Kasumi-1 (cell line): ENCODE measurements at places on chromosomes 1 and 21.

DNA sequence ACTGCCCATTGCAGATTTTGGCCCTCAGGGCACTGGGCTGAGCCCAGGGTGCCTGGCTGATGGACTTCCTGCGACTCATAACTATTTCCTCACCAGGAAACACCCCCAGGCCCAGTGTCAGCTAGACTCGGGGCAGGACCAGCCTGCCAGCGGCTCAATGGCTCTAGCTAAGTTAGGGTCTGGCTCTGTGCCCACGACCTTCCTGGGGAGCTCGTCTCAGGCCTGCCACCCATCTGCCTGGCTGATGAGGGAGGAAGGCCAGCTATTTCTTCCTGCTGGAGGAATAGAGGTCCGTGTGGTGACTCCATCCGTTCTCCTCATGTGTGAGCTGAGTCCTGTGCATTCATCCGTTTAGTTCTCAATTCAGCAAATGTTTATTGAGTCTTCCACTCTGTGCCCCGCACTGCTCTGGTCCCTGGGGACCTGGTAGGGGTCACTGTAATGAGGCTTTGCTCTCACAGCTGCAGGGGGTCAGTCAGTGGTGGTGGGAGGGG is 44.5 kb downstream of the KIRREL1 start:
- no peak for DNase-seq

GRCh38 chr21:21968810-21969209 is 970.6 kb downstream of the NCAM2 start:
- no peak for DNase-seq

DNA sequence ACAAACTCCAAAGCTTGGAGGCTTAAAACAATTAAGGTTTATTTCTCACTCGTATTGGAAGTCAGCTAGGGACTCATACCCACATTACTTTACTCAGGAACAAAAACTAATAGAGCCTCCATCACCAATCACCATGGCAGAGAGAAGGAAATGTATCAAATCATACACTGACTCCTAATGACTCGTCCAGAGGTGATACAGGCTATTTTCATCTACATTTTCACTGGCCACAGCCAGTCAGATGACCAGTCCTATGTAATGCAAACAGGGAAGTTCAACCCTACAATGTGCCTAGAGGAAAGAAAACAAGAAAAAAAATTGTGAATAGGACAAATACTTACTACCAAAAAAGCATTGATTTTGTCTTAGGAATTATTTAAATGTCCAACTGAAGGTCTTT is 110.3 kb downstream of the SEC16B start:
- no peak for DNase-seq

DNA sequence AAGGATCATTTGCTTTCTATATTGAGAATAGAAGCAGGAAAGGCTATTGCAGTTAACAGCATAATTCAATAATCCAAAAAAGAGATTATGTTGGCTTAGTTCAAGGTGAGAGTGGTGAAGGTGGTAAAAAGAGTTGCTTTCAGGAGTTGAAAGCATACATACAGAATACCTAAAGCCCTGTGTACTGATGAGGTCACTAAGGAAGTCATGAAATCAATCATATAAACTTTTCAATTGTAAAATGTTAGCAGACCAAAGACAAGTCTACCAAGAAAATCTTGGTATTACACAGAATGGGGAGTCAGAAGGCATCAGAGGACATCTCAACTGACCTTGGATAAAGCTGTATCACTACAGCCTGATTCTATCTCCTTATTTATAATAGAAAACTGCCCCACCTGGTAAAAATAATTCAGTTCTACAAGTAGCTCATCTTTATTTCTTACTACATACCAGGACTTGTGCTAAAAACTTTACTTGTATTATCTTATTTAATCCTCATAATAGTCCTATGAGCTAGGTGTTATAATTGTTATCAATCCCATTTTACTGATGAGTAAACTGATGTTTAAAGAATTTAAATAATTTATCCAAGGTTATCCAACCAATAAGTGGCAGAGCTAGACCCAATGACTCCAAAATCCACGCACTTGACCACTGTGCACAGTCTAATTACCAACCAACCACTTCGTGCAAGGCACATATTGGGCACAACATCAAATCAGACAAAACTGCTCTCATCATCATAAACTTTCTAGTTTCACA is 40.9 kb downstream of the TUT4 start:
- no peak for DNase-seq

GRCh38 chr1:107010582-107010981 is 45.9 kb upstream of the PRMT6 start:
- DNase-seq, result no peak

- no peak for DNase-seq
Observed at GRCh38 chr1:20726932-20727745, 5.4 kb downstream of the SH2D5 start.

GRCh38 chr1:28470146-28470545 is 35.7 kb upstream of the RCC1 start:
- no peak for DNase-seq

- peak; percentile 56 for DNase-seq
Observed at GRCh38 chr1:2381741-2382620, 9.4 kb downstream of the MORN1 start.

DNA sequence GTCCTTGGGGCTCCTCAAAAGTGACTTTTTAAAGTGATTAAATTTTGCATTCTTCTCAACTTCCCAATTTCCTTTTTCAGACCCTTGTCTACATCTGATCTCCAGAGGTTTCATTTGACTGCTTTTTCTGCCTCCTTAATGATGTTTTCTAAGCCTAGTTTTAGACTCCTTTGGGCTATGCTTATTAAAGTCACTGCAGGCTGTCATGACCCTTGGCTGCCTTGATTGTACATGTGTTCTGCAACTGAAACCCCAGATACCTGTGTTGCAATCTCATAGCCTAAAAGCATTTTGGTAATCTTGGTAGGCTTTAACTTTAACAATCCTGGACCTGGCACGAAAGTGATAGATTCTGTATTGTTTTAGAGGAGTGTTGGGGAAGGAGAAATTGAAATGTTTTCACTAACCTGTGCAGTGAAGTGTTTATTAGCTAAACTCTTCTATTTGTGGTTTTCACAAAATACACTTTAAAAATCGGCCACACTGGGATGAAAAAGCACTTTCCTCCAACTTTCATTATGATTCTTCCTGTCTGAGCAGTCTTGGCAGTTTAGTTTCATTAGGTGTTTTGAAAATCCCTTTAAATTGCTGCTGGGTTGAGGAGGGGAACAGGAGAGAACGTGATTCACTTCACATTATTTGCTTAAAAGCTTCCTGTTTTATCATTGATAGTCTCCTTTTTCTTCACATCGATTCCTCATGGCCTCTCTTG is 4.9 kb downstream of the MACO1 start:
- DNase-seq, result peak; percentile 7

- DNase-seq, result peak; percentile 84
Observed at GRCh38 chr21:29164323-29164942, 34.0 kb downstream of the MAP3K7CL start.

GRCh38 chr1:229579059-229579673 is 20.7 kb upstream of the ABCB10 start:
- DNase-seq, result peak; percentile 85

- no peak for DNase-seq
Observed at GRCh38 chr1:200892958-200893357, 1.7 kb upstream of the INAVA start.

DNA sequence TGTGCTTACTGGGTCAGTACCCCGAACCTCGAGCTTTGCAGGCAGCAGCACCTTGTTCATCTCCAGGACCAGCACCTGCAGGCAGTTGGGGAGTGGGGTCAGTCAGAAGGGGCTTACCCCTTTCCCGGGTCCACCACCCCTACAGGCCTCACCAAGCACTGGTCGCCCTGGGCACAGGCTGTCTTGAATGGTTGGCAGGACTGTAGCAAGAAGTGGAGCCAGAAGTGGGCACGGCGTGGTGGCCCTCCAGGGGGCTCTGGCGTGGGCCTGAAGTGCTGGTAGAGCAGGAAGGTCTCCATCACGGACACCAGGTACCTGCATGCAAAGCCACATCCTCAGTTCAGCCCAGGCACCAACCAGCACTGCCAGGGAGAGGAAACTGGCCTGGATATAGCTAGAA is 5.2 kb downstream of the MAP3K6 start:
- DNase-seq, result no peak

GRCh38 chr1:26376050-26376449 is 3.5 kb upstream of the ZNF683 start:
- no peak for DNase-seq

DNA sequence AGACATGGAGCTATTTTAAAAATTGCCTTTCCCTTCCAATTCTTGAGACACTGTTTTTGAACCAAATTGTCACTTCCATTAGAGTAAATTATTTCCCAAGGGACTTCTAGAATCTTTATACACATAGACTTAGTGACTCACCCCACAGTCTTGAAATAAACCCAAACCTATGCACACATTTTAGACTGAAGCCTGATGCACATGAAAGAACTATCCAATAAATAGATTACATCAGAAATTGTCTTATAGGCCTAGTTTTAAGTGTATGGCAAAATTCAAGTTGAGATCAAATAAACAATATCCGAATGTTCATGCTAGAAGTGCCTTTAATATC is 32.2 kb upstream of the ZNF326 start:
- no peak for DNase-seq

- no peak for DNase-seq
Observed at GRCh38 chr1:233620065-233620464, 6.2 kb downstream of the KCNK1 start.

DNA sequence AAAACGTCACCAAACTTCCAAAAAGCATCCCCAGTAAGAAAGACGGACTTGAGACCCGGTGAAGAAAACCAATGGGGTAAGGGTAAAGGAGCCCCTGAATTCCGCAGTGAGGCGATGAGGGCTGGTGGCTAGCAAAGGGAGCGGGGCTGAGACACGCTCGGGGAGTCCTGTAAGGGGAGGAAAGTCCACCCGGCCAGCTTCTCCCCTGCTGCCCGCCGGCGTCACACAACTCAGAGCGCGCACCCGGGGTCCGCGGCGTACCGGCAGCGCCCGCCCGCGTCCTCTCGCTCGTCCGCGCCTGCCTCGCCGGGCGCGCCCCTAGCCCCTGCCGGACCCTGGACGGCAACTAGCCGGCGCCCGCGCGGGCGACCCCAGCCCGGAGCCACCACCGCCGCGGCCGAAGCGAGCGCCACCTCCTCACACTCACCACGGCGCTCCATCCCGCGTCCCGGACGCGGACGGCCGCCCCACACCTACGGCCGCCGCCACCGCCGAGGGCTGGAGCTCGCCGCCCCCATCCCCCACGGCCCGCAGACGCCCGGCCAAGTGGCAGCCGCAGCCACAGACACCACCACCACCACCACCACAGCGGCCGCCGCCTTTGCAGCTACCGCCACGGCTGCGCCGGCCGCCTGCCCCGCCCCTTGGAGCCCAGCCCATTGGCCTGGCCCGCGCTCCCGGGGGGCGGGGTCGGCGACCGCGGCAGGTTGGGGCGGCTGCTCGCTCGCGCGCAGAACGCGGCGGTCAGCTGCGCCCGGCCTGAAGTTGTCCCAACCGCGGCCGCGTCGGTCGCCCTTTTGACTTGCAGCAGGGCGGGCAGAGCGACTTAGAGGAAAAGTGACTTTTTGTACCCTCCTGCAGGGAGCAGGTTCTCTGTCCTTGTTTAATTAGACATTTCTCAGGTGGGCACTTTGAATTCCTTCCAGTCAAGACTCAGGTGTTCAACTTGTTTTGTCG is 10.0 kb upstream of the ARHGAP29 start:
- DNase-seq, result no peak

GRCh38 chr21:42413500-42413899 is 9.8 kb downstream of the UBASH3A start:
- no peak for DNase-seq

DNA sequence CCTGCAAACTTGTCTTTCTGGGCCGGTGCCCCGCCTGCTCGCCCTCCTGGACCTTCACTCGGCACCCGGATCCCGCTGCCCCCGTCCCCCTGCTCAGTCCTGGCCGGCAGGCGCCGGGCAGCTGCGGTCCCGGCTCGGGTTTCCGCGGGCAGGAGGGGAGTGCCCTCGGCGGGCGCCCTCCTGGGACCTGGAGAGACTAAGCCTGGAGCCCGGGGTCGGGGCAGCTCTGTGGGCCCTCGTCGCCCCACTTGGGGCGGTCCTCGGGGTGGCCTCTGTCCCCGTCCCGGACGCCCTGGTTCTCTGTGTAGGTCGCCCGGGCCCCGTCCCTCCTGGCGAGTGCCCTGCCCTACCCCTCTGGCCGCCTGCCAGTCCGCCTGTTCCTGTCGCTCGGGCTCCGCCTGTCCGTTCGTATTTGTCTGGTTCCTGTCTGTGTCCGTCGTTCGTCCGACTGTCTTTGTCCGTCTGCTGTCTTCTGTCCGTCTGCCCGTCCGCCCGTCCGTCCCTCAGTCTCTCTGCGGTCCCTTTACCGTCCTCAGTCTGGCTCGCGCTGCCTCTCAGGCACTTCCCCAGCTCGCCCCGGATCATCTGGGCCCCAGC is 490 bp downstream of the SERINC2 start:
- DNase-seq, result no peak

DNA sequence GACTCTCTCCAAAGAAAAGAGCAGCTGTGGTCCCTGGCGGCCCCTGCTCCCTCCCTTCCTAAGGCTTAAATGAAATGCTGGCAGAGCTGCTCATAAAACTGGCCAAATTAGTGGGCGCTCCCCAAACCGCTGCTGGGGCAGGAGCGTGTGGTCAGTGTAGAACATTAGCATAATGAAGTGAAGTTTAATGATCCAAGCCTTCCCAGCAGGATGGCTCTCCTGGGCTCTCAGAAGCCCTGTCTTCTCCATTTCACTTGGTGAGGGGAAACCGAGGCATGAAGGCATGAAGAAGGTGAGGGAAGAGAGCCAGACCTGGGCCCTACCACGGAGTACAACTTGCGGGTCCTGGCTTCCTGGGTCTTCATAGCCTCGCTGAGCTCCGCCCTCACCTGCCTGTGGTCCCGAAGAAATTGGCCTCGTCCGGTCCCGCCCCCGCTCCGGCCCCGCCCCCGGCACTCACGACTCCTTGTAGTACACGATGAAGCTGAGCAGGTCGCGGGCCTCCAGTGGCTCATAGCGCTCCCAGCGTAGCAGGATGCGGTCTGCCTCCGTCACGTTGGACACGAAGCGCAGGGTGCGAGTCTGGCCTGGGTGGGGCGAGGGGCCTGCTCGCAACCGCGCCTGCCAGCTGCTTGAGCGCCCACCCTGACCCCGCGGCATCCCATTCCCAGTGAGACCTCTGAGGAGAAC is 10.3 kb downstream of the INSRR start:
- no peak for DNase-seq

- no peak for DNase-seq
Observed at GRCh38 chr1:231499148-231499763, 29.2 kb upstream of the TSNAX start.

DNA sequence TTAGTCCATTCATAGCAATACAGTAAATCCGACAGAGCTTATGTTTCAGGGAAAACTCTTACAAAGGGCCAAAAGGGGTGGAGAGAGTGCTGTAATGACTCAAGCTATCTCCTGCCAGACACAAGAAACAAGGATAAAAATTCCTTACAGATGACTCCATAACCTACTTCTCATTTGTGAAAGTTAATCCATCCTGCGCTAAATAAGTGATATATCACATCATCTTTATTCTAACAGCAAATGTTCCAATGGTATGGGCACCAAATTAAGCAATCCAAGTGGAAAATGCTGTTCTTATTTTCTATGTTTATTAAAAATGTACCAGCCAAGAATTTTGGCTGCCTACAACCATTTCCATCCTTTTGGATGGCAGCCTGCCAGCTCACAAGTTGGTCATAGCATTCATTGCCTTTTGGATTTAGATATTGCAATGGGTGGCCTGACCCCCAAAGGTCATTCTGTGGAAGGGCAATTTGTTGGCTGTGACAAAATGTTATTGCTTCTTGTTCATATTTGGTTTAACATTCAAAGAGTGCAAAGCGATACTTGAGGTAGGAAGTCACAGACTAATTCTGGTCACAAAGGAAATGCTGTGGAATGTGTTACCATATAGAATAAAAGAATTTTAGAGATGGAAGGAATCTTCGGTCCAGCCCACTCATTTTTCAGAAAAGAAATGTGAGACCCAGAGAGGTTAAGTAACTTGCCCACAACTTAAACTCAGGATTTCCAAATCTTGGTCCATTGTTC is 2.8 kb upstream of the ENAH start:
- peak; percentile 12 for DNase-seq
